ENCODE measurements at places on chromosomes 1 and 21.

DNA sequence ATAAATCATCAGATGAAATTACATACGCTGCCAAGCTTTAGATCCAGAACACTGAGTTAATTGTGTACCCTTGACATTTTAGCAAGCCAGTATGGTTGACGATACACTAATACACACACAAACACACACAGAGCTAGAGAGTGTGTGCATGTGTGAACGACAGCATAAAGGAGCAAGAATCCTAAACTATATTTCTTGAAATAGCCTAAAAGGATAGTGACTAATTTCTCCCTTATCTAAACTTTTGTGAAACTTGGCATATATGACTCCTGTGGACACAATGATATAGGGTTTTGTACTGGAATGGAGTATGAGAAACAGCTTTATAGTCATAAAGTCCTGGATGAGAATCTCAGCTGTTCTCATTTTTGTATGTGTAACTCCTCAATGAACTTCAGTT lies 65.1 kb upstream of the DMRTA2 start:
- DNase-seq, result no peak

DNA sequence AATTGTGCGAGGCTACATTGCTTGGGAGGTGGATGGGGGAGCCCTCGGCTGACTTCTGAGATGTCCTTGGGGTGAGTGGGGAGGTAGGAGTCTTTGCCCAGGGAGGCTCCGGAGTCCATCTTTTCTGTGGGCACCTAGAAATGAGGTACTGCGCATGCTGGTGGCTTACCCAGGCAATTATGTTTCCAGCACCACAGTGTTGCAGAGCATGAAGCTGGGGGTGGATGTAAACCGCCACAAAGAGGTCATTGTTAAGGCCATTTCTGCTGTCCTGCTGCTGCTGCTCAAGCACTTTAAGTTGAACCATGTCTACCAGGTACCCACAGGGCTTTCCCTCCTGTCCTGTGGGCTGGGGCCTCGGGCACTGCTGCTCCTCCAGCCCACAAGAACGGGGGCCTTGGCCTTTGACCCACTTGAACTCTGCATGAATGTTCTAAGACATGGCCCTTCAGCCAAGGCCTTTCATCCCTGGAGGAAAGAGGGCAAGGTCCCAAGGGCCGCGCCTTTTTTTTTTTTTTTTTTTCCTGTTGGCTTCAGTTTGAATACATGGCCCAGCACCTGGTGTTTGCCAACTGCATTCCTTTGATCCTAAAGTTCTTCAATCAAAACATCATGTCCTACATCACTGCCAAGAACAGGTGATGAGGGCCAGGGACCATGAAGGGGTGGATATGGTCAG lies 14.6 kb downstream of the STRIP1 start:
- DNase-seq, result no peak

- DNase-seq, result no peak
Measured at GRCh38 chr1:79874289-79874688, 867.8 kb upstream of the ADGRL4 start.

DNA sequence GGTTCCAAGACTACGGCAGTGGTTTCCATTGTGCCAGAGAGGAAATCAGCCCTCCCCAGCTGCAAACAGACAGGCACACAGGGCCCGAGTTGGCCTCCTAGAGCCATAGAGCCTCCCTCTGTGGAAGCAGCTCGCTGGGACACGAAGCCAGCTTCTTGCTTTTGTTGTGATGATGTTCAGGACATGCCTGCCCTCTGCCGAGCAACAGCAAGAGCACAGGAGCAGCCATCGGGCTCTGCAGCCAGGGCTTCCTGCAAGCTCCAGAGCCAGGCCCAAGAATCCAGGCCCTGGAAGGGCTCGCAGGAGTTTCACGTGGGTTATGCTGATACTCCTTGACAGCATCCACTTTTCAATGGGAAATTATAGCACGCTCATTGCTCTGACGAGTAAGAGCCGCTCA lies 18.5 kb downstream of the NPHP4 start:
- DNase-seq, result no peak

GRCh38 chr1:235019961-235020360 lies 108.7 kb downstream of the TOMM20 start:
- DNase-seq, result no peak

DNA sequence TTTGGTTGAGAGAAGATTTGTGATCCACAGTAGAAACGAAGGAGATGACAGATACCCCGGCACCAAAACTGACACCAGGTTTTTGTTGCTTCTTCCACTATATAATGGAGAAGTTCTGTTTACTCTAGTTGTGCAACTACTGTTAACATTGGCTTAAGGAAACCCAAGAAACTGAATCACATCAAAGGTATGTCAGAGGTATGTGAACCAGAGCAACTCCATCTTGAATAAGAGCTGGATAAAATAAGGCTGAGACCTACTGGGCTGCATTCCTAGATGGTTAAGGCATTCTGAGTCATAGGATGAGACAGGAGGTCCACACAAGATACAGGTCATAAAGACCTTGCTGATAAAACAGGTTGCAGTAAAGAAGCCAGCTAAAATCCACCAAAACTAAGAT lies 173.7 kb upstream of the CAMK1G start:
- DNase-seq, result no peak

GRCh38 chr1:175839779-175840669 lies 96.6 kb upstream of the TNR start:
- DNase-seq, result no peak

GRCh38 chr1:53851571-53852285 lies 13.6 kb upstream of the NDC1 start:
- DNase-seq, result no peak

DNA sequence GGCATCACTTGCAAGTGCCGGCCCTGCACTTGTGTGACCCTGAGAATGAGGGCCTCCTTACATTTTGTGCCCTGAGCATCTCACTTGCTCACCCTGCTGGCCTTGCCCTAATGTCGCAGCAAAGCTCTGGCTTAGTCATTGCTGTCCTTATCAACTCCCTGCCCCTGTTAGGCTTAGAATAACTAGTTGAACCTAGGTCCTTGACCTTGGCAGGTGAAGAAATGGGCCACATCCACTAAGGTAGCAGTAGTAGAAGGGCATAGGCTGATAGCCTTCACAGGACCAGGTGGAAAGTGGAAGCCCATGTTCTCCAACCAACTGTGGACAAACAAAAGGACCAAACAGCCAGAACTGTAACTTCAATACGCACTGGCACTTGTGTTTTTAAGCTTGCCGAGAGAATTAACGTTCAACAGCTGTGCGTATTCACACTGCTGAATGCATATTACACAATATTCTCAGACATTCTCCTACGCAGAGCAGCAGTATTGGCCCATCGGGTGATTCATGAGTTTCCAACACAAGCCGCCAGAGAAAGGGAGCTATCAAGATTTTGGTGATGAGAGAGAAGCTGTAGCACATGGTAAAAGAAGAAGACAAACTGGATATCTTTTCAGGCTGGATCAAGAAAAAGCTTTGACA lies 27.7 kb upstream of the PTGFRN start:
- DNase-seq, result no peak

DNA sequence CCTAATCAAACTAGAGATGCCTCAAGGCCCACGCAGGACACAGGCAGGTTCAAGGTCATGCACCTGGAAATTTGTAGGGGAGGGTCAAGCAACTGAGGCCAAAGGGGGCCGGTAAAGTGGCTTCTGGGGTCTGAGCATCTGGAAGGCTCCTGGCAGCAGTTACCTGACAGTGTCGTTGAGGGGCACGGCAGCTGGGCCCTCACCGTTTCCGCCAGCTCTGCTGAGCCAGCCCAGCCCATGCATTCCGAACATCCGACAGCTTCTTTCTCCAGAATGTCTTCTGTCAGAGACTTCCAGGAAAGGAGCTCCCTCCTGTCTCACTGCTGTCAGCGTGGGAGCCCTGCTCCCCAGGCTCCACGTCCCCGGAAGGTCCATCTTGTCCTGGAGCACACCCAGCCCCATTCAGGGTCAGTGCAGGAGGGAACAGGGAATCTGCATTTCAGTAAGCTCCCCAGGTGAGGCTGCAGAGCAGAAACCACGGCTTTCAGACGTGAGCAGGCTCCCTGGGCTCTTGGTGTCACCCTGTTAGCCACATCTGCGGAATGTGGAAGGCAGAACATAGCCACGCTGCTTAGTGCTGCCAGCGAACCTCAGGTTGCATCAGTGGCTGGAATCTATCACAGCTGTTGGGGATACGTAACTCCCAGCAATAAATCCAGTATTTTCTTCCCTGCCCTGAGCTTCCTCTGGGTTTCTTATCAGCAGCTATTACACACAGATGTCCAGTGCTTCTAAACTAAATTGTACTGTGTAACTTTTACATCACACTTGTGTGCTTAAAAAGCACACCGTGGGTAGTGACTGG lies 36.3 kb upstream of the FAM3B start:
- no peak for DNase-seq

DNA sequence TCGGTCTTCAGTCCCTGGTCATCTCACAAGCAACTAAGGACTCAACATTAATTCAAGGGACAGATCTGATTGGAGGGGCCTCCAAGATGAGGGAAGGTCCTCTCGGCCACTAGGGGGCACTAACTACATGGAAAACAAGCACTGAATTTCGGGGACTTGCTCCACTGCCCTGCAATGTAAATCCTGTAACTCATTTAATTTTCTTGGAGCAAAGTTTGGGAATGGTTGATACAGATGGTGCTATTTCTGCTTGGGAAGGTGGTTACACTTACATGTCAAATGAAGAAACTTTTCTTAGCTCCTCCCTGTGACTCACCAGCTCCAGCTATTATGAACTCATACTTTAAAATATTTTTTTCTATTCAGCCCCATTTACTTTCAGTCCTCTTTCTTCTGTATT lies 97.4 kb upstream of the KCNJ15 start:
- DNase-seq, result peak; percentile 64

DNA sequence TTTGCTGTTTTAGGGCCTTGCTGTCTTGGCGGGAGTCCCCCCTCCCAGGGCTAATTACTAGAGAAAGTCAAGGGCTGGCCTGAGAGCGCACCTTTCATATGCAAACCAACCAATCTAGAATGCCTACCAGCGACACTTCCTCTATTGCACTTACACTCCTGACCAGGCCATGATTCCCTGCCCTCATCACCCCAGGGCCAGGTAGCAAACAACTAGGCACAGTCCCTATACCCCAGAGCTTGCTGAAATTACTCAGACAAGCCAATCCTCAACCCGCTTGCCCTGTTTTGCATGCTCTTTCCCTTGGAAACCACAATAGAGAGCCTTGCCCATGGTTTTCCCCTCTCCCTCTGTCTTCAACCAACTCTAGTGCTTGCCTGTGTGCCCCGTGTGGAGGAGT lies 70.3 kb downstream of the URB2 start:
- DNase-seq, result no peak

DNA sequence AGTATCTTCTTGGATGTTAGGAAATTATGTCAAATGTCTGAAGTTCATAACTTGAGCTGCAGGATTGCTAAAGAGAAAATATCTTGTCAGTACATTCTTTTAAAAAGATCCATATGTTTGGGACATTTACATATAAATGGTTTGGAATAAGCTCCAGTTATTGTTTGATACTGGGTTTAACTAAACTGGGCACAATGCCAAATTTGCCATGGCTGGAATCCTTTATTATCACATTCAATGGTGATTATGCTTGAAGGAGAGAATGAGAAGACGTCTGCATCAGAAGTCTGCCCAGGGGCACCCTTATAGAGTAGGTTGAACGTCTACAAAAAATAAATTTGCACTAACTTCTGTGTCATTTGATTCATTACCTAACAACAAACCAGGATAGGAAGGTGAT lies 652.5 kb downstream of the AMY1C start:
- DNase-seq, result peak; percentile 93

DNA sequence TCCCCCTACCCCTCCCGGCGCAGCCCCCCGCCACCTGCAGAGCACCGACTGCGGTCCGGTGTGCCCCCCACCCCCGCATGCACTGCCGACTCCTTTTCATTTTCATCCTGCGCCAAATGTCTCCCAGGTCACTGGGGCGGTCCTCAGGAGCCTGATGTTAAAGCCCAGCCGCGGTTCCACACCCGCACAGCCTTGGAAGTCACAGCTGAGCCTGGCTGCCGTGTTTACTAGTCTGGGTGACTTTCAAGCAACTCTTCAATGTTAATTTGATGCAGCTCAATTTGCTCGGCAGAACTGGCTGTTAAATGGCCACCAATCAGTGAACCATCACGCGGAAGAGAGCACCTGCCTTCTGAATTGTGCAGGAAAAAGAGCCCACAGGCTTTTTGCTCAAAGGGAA lies 27.2 kb downstream of the THAP3 start:
- no peak for DNase-seq

- DNase-seq, result no peak
Measured at GRCh38 chr1:65025794-65026193, 59.4 kb upstream of the JAK1 start.

DNA sequence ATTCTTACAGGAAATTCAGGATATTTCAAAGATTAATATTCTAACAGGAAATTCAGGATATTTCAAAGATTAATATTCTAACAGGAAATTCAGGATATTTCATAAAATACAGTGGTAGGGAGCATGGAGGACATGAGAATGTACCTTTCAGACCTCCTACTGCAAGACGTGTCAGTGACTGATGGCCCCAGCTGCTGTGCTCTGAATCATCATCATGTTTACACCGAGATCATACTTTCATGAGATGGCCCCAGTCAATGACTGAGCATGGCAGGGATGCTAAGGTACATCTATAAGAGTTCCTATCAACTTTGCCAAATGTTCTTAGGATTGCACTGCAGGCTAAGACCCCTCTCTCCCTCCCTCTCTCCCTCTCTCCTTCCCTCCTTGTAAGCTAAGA lies 69.0 kb downstream of the HFM1 start:
- DNase-seq, result no peak

DNA sequence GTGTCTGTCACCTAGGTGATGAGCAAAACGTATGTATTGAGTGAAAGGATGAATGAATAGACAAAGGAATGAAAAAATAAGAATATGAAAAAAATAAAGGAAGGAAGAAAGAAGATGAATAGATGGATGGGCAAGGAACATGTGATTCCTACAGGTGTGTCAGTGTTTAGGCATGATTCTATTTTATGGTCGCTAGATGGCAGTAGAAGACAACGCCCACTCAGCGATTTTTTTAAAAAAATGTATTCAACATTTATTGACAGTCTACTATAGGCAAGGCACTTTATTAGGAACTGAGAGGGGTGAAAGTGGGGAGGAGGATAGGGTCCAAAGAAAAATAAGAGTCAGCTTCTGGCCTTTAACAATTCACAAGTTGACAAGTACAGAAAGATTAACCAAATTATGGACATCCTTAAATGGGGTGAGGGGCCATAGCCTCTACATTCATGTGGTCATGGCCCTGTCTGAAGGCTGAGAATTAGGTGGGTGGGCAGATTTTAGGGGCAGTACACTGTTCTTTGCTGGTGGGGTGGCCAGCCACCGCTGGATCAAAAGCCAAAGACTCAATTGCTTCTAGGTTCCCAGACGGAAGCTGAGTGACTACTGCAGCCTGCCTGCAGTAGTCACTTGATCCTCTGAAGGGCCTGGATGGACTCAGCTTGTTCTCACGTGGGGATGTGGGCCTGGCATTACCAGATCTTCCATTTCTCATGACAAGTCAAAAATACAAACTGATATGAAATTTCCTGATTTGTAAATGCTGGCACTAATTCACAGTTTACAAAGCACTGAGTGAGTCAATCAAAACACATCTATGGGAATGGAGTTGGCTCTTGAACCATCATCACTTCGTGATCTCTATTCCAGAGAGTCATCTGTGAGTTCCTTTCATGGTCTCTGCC lies 83.9 kb downstream of the FASLG start:
- peak; percentile 49 for DNase-seq

- DNase-seq, result no peak
Measured at GRCh38 chr1:33004613-33005012, 32.1 kb downstream of the AK2 start.
